ENCODE measurements at places on chromosomes 1 and 21.

DNA sequence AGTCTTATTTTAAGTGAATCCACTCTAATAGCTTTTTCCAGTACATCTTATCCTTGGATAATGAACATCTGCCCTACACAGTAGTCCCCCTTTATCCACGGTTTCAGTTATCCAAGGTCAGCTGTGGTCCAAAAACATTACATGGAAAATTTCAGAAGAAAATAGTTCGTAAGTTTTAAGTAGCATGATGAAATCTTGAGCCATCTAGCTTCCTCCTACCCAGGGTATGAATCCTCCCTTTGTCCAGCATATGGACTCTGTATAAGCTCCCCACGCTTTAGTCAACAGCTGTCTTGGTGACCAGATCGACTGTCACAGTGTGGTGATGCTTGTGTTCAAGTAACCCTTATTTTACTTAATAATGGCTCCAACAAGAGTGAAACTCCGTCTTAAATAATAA, 2.6 kb downstream of the GLRX2 start:
- no peak for DNase-seq

- peak; percentile 12 for DNase-seq
Measured at GRCh38 chr1:222167111-222167510, 380.8 kb downstream of the HHIPL2 start.

DNA sequence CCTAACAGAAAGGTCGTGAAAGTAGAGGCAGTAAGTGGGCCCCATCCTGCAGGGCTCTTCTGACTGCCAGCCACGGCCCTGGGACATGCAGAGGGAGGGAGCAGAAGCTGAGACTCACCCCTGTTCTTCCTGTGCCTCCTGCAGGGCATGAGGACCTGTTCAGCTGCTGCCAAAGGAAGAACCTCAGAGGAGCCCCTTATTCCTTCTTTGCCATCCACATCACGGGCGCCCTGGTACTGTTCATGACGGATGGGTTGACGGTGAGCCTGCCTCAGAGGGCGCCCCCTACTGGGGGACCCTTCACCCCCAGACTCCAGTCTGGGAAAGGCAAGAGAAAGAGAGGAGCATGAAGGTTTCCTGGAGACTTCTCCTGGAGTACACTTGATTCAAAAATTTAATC, 47.1 kb downstream of the ELK4 start:
- no peak for DNase-seq

DNA sequence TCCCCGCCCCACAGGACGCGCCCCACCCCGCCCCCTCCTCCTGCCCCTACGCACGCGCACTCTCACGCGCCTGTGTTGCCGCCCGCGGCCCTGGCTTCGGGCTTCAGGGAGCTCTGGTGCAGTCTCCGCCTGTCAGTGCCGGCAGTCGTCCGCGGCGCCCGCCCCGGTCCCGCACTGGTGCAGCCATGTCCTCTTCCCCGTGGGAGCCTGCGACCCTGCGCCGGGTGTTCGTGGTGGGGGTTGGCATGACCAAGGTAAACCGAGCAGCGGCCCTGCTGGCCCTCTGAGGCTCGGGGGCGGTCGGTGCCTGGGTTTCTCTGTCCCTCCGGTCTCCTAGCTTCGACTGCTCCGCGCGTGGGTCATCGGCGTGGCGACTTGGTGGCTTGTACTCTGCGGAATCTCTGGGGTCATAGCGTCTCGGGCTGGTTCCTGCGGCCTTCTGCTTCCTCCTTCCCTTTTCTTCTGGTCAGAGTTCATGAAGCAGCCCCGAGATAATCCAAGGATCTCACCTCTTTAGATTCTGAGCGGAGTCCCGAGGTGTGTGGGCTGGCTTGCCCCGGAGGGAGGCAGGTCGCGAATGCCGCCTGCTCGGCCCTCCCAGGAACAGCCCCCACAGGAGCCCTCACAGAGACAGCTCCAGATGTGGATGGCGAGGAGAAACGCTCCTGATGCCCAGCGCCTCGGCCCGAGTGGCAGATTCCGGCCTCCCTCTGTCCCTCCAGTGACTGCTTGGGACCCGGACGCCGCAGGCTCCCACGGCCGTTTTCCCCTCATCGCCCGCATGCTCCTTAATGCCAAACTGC, at the start of gene SCP2:
SCP2 (plus strand) TSS at position 65 of the 803 bp plus-strand sequence; CDS start at position 186, 121 bp downstream.
- peak; percentile 72 for DNase-seq

DNA sequence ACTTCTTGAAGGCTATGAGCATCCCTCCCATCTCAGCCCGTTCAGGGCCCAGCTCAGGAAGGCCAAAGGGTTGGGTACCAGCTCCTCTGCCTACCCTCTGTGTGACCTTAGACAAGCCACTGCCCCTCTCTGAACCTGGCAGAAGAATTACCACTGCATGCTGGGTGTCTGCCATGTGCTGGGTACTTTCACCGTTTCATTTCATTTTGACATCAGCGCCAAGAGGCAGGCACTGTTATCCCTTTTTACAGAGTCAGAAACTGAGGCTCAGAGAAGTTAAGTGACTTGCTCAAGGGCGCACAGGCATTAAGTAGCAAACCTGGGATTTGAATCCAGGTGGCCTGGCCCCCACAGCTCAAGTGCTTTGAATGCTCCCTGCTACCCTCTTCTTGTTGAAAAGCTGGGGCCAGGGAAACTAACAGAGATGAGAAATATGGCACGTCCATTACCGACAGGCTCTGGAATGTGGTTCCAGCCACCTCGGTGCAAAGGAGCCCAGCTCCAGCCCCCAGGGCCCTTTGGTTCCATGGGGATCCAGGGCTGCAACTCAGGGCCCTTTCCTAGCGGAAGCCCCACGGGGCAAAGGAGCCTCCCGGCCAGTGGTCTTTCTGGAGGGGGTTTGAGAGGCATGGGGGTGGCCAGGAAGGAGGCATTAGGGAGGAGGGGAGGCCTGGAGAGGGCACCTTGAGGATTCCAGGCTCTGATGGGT, 6.5 kb downstream of the TMEM82 start:
- DNase-seq: no peak

- DNase-seq: no peak
Measured at GRCh38 chr1:169345511-169345910, 22.1 kb downstream of the NME7 start.

- no peak for DNase-seq
Measured at GRCh38 chr1:170261669-170262068, 115.9 kb downstream of the NTMT2 start.

Data from stimulated activated CD4-positive, alpha-beta T cell treated with anti-CD3 and anti-CD28 coated beads, Interleukin-12 subunit alpha, Interleukin-12 subunit beta, amount 100 ng/mL, for 48 hours (primary cell).